ENCODE measurements at places on chromosomes 12 and 14.

DNA sequence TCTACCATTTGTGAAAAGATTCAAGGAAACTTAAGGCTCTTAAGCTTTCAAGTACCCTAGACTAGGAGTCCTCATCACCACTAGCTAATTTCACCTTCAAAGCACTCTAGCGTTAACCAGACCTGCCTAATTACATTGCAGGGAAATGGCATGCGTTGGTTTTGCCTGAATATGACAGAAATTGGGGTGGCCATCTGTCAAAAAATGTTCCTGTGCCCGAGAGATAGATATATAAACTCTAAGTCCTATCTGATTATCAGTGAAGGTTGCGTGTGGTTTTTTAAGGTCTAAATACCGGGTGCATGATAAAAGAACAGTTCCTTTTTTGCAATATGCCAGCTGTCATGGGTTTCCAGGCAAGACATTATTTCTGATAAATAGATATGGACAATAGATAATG is 48.3 kb downstream of the SPRING1 start:
- no peak for DNase-seq

DNA sequence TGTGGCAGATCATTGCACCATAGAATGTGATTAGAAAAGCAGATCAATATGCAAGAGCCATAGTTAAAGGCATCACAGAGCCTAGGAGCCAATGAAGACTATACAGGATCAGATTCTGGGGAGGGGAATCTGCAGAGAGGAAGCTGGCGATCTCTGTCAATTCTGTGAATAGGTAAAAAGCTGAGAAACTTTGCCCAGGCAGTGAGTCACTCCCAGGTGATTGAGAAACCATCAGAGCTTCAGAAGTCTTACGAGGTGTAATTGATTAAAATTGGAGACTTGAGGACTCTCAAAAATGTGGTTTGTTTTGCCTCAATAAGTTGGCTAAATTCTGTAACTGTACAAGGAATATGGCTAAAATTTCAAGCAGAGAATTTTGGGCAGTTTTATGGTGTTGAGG is 41.7 kb upstream of the TSPAN11 start:
- DNase-seq: no peak

- DNase-seq: no peak
Observed at GRCh38 chr14:58584383-58584782, 53.4 kb upstream of the DACT1 start.

GRCh38 chr14:54567639-54568561 is 972 bp downstream of the SAMD4A start:
- DNase-seq: peak; percentile 42

DNA sequence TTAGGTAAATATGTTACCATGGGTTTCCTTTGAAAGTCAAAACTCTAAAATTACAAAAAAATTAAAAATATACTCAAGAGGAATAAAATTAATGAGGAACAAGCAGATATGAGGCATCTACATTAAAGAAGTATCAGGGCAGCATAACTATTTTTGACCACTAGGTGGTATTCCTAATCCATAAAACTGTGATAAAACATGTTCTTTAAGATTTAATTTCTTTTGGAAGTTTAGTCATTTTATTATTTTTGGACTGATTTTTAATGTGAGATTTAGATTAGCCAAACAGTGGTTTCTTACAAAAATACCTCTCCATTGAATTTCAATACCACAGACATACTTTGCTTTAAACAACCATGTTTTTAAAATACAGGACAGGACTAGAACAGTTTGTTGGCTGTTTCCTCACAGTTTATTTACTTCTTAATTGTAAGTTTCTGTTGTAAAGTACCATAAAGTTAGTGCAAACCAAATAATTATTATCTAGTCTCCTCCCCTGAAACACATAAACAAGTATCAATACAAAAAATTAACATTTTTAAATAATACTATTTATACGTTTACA is 49.8 kb downstream of the NTS start:
- no peak for DNase-seq

DNA sequence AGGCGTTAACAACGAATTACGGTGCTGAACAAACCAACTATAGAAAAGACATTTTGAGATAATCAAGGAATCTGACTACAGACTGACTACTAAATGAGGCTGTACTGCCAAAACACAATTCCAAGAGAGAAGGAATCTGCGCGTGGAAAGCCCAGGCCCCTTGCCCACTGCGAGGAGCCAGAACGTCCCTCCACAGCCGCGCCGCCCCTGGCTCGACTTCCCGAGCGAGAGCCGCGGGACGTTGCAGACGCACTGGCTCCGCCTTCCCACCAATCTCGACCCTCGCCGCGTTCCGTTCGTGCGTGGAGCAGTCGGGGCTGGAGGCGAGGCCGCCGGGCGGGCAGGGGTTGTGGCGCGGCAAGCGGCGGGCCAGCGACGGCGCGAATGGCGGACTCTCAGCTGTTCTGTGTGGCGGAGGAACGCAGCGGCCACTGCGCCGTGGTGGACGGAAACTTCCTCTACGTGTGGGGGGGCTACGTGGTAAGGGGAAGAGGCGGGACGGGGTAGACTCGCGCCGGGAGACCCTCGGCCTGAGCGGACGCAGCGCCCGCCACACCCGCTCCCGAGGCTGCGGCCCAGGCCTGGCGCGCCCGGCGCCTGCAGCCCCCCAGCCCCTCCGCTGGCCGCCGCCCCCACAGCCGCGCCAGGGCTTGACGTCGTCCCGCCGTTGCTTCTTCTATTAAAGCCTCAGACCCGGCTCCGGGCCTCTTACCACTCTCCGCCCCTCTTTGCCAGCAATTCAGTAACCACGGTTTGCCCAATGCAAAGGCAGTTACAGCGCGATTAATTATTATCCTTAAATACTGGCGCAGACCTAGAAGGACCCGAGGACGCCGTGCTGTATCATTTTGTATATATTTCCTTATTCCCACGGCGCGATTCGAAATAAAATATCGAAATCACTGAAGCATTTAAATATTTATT is at the start of gene KLHDC1:
Gene KLHDC1 (plus strand): TSS at position 310 of the 924 bp plus-strand sequence. CDS start 75 bp downstream, at position 385.
- DNase-seq: peak; percentile 81

GRCh38 chr12:63870838-63871237 is 26.3 kb downstream of the SRGAP1 start:
- no peak for DNase-seq

- no peak for DNase-seq
Observed at GRCh38 chr14:65548878-65549277, 136.3 kb downstream of the FUT8 start.

DNA sequence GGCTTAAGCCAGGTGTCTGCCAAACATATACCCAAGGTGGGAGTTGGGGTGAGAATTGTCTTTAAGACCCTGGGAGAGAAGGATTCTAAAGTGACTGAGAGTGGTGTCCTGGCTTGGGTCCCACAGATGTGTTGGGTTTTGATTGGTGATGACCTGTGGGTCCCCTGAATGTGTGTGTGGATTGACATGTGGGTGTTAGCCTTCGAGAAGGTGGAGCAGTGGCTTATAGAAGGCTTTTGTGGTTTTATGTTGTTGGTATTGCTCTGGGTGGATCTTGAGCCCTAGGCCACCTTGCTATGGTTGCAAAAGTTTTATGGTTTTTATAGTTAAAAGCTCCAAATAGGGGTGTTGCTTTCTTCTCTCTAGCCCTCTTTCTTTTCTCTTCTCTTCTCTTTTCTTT is 29.7 kb downstream of the PLEKHG3 start:
- no peak for DNase-seq

DNA sequence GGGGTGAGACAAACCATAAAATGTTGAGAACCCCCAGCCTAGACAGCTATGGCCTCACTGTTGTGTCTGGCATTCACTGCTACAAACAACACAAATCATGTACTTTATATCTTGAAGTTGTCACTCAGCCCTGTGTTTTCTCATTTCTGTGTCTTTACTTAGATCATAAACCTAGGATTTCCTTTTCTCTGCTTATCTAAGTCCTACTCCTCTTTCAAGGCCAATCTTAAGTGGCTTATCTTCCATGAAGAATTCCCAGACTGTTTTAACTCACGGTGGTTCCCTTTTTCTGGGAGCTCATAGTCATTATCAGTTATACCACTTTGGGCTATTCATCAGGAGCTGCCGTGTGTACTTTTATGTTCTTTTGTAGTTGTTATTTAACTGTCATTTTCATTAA is 42.1 kb downstream of the FLRT2 start:
- DNase-seq: no peak

- DNase-seq: no peak
Observed at GRCh38 chr12:3929875-3930615, 56.8 kb upstream of the PARP11 start.

DNA sequence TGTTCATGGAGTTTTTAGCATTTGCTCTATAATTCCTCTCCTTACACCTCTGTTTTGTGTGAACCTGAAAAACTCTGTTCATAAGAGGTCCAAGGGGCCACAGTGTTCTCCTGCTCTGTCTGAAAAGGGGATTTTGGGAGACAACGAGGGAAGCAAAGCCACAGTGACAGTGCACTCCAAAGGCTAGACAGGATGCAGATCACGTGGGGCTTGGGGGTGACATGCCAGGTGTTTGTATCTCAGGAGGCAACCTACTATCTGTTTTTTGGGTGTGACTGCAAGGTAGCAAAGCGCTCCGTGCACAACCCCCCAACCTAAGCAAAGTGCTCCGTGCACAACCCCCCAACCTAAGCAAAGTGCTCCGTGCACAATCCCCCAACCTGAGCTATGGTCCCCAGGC is 5.1 kb upstream of the CHD4 start:
- peak; percentile 42 for DNase-seq

DNA sequence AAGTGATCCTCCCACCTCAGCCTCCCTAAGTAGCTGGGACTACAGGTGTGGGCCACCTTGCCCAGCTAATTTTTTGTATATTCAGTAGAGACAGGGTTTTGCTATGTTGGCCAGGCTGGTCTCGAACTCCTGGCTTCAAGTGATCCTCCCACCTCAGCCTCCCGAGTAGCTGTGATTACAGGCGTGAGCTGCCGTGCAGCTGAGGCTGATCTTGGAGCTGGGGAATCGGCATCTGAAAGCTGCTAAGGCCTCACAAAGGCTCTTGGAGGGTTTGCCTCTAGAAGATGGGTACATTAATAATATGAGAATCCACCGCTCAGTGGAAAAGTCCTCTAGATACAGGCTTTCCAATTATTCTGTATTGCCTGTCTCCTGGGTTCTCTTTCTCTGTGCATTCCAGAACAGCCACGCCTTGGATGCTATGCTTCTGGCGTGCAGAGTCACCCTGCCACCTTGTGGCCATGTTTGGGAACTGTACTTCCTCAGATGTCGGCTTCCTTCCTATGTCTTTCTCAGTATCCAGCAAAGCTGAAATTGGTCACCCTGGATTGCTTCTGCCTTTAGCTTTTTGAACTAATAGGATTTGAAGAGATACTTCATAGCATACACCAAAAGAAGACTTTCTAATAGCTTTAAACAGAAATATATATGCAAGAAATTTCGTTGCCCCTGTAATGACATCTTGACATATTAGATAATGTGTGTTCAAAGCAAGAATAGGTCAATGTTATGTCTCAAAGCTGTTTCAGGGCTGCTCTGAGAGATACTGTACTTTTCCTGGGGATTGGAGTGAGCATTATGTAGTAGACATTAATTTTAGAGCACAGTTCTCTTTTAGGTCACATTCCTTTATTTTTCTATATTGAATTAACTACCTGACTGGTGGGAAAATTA is 75.4 kb downstream of the SNAPC1 start:
- peak; percentile 78 for DNase-seq

- no peak for DNase-seq
Observed at GRCh38 chr14:78071016-78071549, 99.1 kb upstream of the NRXN3 start.

- DNase-seq: no peak
Observed at GRCh38 chr12:115791331-115791730, 486.2 kb downstream of the MED13L start.

- DNase-seq: no peak
Observed at GRCh38 chr14:96515731-96516130, 13.5 kb downstream of the PAPOLA start.
